ENCODE measurements at places on chromosomes 1 and 21.

- no peak for DNase-seq
Observed at GRCh38 chr1:118155106-118155505, 29.9 kb downstream of the SPAG17 start.

DNA sequence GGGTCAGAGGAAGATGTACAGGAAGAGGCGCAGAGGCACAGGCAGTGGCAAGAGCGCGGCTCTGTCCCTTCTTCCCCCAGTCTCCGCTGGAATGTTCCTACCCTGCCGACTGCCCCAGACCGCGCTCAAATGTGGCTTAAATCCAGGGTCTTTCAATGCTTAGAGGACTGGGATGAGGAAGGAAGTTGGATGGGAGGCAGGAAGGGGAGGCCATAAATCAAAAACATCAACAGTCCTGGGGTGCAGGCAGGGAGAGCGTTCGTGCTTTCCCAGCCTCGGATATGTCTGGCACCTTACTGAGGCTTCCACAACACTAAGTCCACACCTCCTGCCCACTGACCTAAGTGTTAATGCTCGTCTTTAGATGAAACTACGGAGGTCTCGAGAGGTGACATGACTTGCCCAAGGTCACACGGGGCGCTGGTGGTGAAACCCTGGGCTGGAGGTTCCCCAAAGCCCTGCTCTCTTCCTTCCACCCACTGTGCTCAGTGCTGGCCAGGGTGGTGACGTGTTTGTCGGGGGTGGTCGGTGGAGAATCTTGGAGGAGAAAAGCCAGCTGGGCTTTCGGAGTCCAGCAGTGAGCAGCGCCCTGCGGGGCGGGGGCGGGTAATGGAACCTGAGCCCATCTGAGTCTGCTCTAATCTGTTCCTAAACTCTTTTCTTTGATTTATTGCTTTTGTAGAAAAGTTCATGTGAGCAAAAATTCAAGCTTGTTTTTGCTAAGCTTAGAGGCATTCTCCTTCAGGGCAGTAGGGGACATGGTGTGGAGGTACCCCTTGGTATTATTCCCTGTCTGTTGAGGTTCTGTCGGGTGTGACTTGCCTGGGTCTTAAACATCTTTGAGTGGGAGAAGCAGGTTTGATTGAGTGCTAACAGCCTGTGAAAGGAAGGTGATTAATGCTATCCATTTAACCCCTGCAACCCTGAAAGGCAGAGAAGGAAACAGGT lies 708 bp downstream of the CDA start:
- DNase-seq: no peak

DNA sequence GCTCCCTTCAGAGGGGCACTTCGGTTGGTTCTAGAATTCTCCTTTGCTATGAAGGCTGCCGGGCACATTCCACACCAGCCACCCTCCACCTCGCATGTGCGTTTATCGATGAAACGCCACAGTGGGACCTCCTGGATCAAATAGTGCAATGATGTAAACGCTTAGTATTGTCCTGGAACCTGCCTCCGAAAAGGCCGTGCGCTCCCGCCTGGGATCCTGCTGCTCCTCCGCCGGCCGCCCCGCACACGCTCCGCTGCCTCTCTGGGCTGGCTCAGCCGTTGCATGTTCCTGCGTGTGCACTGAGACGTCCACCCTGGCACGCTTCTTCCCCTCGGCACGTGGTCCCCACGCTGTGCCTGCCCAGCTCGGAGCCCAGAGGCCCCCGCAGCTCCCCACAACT lies 4.0 kb upstream of the TNFRSF14 start:
- no peak for DNase-seq

DNA sequence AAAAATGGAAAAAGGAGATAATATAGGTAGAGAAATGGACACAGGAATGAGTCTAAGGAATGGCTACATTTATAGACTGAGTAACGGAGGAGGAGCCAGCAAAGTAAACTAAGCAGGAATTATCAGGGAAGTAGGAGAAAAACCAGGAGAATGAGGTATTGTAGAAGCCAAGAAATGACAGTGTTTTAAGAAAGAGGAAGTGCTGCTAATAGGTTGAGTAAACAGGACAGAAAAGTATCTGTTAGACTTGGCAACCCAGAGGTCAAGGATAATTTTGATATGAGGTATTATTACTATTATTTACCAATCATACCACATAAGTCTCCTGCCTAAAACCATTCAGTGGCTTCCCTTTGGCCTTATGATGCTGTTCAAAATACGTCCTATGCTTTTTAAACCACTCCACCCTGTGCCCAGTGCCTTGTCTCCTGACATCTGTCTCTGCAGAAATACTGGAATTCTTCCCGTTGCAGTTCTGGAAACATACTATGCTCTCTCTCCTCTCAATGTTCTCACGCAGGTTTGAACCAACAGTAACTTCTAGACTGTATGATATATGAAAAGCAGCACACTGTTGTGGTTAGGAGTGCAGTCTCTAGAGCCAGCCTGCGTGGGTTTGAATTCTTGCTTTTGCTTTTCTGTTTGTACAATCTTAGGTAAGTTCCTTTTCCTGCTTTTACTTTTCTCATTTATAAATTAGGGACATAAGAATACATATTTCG lies 24.6 kb upstream of the NEK7 start:
- DNase-seq: no peak

GRCh38 chr1:15430787-15431570 lies 7.3 kb upstream of the CTRC start:
- DNase-seq: no peak

DNA sequence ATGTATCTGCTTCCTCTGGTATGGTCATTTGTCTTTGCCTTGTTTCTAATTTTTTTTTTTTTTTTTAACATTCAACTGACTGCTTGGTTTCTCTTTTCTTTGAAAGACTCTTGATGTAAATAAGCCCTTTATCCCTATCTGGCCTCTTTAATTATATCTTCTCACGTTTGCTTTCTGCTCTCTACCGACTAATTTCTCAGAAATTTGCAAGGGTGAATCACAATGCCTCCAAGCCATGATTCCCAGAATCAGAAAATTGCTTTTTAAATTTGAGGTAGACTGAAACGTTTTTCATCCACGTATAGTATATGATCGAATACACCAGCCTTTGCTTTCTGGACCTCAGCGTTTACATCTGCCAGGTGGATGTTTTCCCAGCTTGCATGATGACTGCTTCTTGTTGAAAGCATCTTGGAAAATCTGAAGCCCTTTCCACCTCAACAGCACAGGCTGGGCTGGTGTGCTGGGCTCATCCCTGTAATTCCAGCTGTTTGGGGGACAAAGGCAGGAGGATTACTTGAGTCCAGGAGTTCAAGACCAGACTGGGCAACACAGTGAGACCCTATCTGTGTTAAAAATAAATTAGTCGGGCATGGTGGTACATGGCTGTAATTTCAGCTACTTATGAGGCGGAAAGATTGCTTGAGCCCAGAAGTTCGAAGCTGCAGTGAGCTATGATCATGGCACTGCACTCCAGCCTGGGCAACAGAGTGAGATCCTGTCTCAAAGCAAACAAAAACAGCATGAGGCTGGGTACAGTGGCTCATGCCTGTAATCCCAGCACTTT lies 35.0 kb upstream of the GPR137B start:
- DNase-seq: no peak

- no peak for DNase-seq
Observed at GRCh38 chr1:31762726-31763670, 1.1 kb downstream of the ADGRB2 start.

GRCh38 chr1:97726386-97726785 lies 194.4 kb downstream of the DPYD start:
- no peak for DNase-seq

- DNase-seq: no peak
Observed at GRCh38 chr1:29634746-29635335, 398.5 kb downstream of the PTPRU start.

DNA sequence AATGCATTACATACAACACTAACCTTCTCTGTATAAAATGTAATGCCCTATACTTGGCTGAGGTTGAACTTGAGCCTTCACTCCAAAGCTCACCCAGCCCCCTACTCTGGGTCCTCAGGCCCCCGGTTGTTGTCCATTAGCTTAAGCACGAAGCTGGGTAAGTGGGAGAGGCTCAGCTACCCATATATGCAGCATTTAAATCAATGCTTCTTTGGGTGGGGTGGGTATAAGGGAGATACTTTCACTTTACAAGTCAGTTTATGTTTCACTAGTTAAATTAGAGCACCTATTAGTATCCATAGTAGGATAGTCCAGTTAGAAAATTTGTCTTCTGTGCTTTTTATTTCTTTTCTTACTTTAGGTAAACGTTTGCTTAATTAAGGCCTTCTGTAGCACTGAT lies 151.4 kb downstream of the LMX1A start:
- no peak for DNase-seq

DNA sequence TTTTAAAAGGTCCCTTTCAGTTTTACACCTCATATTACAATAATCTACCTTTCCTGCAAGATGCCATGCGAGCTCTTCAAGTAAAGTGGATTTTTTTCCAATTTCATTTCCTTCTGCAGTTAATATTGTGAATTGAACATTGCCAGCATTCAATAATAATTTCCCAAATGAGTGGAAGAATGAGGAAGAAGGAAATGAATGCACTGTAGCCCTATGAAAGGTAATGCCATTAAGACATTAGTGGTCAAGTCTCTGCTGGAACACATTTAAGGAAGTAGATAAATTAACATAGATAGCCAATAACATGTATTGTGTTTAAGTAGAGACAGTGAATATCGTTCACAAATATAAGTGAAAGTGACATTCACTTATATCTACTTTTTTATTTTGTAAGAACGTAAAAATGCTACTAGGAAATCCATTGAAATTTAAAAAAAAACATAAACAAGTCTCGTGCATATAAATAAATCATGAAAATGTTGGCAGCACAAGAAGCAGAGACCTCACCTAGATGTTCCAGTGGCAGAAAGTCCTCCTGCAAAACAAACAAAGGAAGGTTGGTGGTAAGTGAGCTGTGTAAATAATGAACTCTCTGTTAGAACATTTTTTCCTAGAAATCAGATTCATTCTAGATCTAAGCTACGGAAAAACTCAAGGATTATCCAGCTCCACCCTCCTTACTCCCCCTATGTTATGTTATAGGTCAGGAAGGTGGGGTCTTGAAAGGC lies 17.7 kb downstream of the FCRL3 start:
- DNase-seq: no peak

DNA sequence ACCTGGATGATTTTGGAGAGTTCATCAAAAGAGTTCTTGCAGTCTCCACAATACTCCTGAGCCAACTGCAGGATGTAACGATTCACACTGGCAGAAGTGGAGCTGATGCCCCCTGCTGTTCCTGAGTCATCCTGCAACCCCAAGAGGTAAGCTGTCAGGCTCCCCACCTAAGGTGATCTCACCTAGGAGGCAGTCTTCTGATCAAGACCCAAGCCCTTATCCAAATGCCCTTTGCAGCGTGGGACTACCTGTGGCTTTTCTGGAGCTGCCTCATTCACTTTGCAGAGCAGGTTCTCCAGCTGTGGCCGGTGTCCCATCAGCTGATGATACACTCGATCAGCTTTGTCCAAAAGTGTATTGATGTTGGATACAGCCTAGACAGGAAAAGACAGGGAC lies 96.4 kb downstream of the UBR4 start:
- no peak for DNase-seq

GRCh38 chr1:200885623-200886402 lies 8.9 kb upstream of the INAVA start:
- DNase-seq: no peak

DNA sequence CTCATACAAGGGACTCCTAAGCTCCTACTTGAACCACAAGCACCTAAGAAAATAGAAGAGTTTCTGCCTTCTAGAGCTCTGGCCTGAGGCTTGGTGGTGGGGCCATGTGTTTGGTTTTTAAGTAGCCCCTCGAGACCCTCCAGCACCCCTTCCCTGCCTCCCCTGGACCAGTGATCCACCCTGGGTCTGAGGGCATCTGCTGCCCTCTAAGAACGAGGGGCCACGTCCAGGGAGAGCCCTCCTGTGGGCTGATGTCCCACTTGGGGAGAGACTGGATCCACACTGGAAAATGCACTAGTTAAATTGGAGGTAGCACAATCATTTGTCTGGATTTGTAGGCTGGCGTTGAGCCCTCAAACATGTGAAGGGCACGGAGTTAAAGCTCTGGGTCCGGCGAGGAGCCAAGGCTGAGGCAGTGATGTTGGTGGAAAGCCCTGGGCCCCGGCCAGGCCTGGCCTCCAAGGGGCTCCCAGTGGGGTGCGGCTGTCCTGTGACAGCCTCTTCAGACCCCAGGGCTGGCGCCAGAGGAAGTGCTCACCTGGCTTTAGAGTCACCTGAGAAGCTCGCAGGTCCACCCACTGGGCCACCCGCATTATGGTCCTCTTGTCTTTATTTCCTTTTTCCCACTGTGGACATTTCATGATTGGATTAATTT lies 65.2 kb downstream of the SLC37A1 start:
- no peak for DNase-seq

DNA sequence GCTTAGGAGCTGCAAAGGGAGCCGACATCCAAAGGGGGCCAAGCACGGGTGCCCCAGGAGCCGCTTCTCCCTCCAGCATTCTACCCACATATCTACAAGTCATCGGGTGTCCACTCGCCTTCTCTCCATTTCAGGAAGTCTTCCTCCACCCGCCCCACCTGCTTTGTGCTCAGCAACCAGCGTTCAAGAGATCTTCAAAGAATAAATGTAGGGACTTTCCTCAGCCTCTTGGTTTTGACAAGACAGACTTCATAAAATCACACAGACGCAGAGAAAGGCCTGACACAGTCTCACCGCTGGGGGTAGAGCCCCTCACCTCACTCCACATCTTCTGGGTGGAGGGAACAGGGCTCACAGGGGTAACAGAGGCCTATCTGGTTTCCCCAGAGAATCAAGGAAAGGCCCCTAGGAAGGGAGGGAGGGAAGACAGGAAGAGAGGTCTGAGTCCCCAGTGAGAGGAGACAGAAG lies 49.5 kb downstream of the SSBP3 start:
- DNase-seq: no peak

DNA sequence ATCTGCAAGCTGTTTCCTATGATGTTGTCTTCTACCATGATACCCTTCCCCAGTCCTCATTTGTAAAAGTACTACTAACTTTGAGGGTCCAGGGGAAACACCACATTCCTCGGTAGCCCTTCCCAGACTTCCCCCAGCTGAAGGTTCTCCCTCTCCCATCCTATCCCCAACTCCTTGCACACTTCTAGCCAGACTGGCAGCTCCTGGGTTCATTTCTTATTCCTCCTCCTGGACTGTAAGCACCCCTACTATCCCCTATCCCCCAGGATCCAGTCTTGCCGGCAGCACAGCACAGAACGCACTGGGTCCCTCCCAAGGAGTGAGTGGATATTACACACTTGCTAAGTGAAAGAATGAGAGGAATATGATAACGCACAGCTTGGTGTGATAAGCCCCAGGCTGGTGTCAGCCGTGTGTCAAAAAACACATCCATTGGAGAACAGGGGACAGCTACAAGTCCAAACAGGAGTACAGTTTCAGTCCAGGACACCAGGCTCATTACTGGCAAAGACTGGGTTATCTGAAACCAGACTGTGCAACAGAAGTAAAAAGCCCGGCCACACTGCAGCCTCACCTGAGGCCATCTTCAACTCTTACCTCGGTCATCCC lies 100.2 kb downstream of the SSBP3 start:
- no peak for DNase-seq

Data from esophagus squamous epithelium (tissue), 5 donors.